Activated CD4-positive, alpha-beta T cell treated with anti-CD3 and anti-CD28 coated beads, Interleukin-2, amount 50 U/mL, for 4 hours (primary cell): ENCODE measurements at places on chromosomes 16 and 17.
A peak's percentile ranks its signal among the peaks of the same experiment; 100 is the strongest.

GRCh38 chr16:85898521-85899442, at the start of gene IRF8:
Gene IRF8 (plus strand): TSS chr16:85899162. CDS start chr16:85903016, 3,854 bp downstream.
- DNase-seq: peak; percentile 79

GRCh38 chr17:44775838-44776621, 17.2 kb downstream of the ADAM11 start:
- no peak for DNase-seq

DNA sequence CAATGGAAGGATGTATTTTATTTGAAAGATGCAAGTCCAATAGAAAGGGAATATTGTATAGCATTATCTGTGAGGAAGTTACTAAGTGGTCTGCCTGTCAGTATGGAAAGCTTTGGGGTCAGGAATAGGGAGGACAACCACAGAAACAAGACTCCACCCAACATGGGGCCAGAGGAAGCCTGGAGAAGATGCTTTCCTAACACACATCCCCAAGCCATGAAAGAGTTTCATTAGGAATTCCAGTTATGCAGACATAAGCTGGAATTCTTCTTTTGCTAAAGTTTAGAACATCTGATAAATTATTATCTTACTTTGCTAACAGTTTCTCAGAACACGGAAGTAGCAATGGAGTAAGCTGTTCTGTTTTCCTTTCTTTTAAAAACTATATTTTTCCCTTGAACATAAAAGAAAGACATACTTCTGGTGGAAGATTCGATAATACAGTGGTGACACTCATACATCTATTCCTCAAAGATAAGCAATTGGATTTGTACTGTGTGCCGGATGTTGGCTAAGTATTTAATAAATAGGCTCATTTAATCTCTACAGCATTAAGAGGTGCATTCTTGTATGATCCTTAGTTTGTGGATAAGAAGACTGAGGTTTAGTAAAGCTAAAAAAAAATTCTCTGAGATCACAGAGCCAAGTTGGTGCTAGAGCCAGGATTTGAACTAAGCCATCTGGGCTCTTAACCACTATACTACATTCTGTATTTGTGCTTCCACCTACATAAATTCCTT, 51.0 kb upstream of the GAS7 start:
- DNase-seq: no peak

DNA sequence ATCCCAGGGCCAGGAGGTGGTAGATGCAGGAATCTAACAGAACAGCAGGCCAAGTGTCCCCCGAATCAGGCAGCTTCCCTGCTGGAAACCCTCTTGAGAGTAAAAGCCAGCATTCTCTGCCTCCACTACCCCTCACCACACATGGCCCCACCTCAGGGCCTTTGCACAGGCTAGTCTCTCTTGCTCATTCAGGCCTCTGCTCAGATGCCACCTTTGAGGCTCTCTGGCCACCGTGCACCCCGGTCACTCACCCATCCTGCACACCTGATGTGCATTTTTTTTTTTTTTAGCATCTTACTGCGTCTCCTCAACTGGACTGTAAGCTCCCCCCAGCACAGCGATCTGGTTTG, 34.5 kb upstream of the GSE1 start:
- DNase-seq: no peak

DNA sequence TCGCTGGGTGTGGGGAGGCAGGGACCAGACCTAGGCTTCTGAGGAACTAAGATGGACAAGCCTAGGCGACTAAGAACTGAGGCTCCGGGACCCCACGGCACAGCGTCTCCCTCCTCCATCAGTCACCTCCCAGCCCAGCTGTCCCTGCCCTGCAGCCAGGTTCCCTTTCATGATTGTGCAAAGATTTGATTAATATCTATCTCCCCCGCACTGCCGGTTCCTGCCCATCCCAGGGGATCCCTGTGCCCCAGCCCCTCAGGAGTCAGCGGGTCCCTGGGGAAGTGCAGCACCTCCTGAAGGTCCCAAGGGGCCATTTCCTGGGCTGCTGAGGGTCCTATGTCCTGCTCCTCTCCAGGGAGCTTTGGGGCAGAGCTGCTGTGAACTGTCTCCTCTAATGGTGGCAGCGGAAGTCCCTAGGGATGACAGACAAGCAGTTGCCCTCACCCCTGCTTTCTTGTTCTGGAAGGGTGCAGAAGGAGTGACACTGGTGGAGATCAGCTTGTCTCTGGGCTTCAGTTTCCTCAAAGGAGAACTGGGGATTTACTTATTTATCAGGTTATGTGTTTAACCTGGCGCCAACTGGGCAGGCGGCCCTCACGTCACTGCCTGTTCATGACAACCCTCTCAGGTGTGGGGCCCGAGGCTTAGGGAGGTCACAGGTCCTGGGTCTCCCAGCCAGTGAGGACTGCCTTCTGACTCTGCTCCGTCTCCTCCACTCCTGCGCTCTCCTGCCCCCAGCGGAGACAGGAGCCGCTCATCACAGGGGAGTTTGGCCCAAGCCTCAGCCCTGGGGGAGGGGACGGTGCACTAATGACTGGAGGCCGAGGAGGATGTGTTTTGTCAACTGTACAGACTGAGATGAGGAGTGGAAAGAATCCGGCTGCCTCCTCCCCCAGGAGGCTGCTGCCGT, 1.9 kb upstream of the C16orf74 start:
- no peak for DNase-seq

- no peak for DNase-seq
Measured at GRCh38 chr16:87552772-87553573, 49.3 kb upstream of the JPH3 start.

- no peak for DNase-seq
Measured at GRCh38 chr17:5464717-5465507, 3.9 kb downstream of the DHX33 start.

GRCh38 chr16:22312897-22313781, 15.9 kb downstream of the POLR3E start:
- DNase-seq: no peak

DNA sequence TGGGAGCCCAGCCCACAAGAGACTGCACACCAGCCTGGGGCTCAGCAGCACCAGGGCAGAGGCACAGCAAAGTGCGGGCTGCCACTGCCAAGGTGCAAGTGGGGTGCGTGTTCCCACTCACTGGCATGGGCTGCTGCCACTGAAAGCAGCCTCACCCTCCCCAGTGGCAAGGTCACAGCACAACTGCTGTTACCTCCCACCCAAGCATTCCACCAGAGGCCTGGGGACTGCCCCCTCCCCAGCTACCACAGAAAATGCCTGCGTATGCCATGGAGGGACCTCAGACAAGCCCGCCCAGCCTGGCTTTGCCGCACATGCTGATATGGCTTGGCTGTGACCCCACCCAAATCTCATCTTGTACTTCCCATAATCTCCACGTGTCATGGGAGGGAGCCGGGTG, 33.1 kb downstream of the MEAK7 start:
- DNase-seq: no peak
